Daoy (cell line): ENCODE measurements at places on chromosomes 12 and 14.

- DNase-seq, result no peak
These were observed 71.2 kb downstream of the BORCS5 start for GRCh38 chr12:12428047-12428446.

DNA sequence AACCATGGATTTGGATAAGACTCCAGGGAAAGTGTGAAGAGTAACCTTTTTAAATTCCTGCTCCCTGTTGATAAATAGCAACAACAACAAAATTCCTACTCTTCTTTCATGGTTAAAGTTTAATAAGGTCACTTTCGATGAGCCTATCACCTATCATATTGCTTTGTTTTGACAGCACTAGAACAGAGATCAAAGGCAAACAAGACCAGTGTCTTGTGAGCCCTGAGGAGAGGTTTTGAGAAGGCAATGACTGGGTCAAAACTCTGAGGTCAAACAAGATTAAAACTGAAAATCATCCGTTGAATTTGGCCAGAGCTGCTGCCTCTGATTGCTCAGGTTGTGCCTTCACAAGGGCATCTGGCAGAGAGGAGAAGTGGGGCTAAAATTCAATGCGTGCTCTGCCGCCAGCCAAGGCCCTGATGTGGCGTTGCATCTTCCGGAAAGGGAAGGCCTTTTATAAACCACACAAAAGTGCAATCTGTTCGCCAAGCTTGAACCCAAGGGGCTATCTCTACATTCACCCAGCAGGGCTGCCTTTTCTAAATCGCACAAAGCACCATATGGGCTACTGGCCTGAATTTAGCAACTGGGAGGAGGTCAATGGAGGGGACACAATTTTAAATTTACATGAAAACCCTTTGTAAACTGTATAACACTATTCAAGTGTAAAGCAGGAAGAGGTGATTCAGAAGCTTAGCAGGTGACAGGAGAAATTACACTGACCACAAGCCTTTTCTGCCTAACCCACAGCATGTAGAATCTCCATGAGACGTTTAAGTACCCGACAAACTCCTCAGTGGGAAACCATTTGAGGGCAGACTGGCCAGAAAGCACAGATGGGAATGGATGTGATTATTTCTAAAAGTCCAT lies 140.8 kb downstream of the DAD1 start:
- peak; percentile 54 for DNase-seq

DNA sequence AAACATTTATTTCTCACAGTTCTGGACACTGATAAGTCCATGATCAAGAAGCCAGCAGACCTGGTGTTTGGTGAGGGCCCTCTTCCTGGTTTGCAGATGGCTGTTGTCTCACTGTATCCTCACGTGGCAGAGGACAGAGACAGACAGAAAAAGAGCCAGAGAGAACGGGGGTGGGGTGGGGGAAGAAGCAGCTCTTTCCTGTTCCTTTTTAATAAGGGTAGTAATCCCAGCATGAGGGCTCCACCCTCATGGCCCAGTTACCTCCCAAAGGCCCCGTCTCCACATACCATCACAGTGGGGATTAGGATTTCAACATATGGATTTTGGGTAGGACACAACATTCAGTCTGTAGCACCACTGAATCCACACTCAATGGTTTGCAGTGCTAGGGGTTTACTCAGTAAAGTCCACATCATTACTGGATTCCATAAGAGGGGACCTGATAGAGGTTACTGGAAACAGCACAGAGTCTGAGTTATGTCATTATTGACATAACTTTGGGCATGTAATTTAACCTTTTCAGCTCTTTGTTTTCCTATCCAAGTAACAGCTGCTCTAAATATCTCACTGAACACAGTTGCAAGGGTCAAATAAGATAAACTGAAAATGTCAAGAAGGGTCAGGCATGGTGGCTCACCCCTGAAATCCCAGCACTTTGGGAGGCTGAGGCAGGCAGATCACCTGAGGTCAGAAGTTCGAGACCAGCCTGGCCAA lies 53.2 kb downstream of the RPAP3 start:
- no peak for DNase-seq

DNA sequence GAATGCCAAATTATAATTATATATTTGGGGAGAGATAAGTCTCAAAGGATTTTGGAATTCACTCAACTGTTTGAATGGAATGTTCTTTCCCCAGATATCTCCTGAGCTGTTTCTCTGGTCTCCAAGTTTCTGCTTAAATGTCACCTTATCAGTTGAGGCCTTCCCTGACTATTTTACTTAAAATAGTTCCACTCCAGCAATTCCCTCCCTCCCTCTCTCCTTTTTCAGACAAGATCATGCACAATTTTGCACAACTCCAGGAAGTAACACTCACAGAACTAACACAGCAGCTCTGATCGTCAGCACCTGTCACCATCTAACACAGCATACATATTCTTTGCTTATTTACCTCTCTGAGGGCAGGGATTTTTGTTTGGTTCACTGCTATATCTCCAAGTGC lies 12.5 kb downstream of the BTG1 start:
- no peak for DNase-seq

DNA sequence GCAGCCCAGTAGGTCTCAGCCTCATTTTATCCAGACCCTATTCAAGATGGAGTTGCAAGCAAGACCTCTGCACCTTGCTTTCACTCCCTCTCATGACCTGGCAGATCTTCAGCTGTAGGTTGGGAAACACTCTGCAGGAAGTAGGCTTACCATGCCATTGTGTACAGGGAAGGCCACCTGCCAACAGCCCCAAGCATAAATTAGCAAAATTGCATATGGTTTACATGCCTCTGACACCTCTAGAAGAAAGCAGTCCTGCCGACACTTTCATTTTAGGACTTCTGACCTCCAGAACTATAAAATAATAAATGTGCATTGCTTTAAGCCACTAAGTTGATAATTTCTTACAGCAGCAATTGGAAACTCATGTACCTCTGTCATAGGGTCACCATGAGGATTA lies 96.9 kb downstream of the SLC15A4 start:
- no peak for DNase-seq
